ENCODE measurements at places on chromosomes 6 and 20.
A peak's percentile ranks its signal among the peaks of the same experiment; 100 is the strongest.

- no peak for DNase-seq
These were observed 46.4 kb upstream of the TGM2 start for GRCh38 chr20:38211200-38212097.

DNA sequence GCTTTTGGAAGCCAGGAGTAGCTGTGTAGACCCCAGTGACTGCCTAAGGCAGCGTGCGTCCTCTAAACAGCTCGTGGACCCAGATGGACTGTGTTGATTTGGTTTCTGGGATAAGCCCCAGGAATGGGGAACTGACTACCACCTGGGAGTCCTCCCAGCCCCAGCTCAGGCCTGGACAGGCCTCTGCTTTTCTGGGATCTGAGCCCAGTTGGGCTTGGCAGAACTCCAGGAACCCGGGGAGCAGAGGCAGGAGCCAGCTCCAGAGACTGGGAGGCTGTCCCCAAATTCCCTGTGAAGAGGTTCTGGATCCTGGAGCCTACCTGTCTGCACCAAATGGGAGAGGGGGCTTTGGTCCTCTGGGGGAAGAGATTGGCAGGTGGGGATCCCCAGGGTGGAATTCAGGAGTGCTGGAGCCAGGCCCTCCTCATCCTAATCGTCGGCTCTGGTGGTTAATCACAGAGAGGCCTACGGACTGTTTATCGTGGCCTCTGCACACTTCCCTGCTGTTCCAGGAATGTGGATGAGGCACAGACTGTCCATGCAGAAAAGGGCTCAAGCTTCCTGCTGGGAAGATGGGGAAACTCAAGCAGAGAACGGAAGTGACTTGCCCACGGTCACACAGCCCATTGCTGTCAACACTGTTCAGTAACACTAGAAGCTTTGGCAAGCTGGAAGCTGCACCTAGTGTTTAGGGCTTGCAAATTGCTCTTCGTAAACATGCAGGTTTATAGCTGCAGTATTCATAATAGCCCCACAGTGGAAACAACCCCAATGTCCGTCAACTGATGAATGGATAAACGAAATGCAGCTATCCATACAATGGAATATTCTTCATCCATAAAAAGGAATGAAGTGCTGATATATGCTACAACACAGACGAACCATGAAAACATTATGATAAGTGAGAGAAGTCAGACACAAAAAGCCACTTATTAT is 100.6 kb downstream of the KCNB1 start:
- peak; percentile 77 for DNase-seq

- no peak for DNase-seq
These were observed 99.9 kb upstream of the SHLD1 start for GRCh38 chr20:5650280-5650691.

DNA sequence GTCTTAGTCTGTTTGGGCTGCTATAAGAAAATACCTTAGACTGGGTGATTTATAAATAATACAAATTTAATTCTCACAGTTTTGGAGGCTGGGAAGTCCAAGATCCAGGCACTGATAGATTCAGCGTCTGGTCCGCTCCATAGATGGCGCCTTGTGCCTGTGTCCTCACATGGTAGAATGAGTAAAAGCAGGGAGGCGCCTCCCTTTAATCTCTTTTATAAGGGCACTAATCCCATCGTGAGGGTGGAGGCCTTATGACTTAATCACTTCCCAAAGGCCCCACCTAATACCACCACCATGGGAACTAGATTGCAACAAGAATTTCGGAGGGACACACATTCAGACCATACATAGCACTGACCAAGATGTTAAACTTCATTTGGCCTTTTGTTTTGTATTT is 91.2 kb upstream of the TMEM181 start:
- DNase-seq, result no peak

- DNase-seq, result no peak
These were observed 8.4 kb downstream of the PTGIS start for GRCh38 chr20:49559411-49560081.

- no peak for DNase-seq
These were observed 232.3 kb upstream of the ECI2 start for GRCh38 chr6:4367643-4368042.

- no peak for DNase-seq
These were observed 144.5 kb upstream of the FLRT3 start for GRCh38 chr20:14481863-14482262.

GRCh38 chr6:43981363-43981990 is 145.8 kb downstream of the MRPL14 start:
- DNase-seq, result no peak

- peak; percentile 75 for DNase-seq
These were observed 55.2 kb upstream of the ADGRF1 start for GRCh38 chr6:47097092-47097945.

GRCh38 chr6:14716499-14717146 is 529.2 kb upstream of the JARID2 start:
- no peak for DNase-seq

DNA sequence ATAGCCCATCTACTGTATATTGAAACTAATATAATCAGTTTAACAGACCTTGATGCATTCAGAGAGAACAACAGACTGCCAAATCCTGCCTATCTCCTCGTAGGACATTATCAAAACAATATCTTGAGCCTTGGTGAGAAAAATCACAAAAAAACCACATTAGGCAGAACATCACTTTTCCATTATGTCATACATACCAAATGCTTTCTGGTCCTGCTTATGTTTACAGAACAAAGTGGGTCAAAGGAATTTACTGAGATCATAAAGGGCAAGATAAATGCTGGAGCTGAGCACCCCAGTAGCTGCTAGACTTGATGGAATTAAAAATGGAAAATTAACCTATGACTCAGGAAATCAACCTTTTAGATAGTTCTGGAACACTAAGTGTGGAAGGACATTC is 195.3 kb upstream of the KCNK16 start:
- no peak for DNase-seq
